Stimulated activated CD4-positive, alpha-beta T cell treated with anti-CD3 and anti-CD28 coated beads, Interleukin-1b, Interleukin-23, amount 100 ng/mL, for 1 hour (primary cell): ENCODE measurements at places on chromosomes 1 and 21.

- DNase-seq, result no peak
Observed at GRCh38 chr1:117250061-117250606, 39.4 kb upstream of the VTCN1 start.

DNA sequence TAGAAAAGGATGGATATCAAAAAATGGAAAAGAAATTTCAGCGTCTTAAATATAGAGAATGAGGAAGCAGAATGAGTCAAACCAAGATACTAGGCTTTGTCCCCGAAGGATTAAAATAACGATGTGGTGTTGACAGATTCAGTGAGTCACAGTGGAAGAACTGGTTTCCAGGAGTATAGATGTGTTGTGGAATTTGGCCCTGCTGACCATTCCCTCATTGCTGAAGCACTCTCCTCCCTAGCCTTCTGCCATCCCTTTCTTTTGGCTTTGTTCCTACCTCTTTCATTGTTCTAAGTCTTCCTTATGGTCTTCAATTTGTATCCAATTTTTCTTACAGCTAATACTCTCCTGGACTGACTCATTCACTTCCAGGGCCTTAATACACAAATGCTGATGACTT is 23.1 kb upstream of the USP25 start:
- DNase-seq, result no peak

DNA sequence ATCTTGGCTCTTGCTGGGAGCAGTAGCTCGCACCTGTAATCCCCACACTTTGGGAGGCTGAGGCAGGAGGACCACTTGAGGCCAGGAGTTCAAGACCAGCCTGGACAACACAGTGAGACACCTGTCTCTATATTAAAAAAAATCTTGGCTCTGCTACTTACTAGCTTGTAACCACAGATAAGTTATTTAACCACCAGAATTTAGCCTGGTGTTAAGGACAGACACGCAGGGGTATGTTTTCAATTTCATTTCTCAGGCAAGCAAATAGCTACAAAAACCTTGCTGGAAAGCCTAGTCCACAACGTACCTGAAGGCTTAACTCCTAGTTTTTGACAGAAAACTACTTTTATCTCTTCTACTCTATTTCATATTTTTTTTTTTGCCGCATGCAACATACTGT is 24.8 kb upstream of the GFI1 start:
- DNase-seq, result no peak

- no peak for DNase-seq
Observed at GRCh38 chr1:47618222-47618720, 180.4 kb downstream of the FOXD2 start.

DNA sequence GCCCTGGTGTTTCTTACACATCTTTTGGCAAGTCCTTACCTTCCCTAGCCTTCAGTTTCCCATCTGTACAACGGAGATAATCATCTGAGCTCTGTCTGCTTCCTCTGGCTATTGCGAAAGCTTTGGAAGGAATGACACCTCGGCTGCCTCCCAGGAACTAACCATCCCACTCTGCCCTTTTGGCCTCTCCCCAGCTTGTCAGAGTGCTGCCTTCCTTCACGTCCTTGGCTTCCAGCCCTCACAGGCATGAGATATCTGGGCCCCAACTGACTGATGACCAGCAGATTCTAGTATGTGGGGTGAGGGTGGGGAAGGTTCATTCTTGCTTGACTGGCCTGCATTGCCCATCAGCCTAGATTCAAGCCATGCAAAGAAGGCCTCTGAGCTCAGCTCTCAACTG is 253.1 kb upstream of the FGGY start:
- DNase-seq, result no peak

DNA sequence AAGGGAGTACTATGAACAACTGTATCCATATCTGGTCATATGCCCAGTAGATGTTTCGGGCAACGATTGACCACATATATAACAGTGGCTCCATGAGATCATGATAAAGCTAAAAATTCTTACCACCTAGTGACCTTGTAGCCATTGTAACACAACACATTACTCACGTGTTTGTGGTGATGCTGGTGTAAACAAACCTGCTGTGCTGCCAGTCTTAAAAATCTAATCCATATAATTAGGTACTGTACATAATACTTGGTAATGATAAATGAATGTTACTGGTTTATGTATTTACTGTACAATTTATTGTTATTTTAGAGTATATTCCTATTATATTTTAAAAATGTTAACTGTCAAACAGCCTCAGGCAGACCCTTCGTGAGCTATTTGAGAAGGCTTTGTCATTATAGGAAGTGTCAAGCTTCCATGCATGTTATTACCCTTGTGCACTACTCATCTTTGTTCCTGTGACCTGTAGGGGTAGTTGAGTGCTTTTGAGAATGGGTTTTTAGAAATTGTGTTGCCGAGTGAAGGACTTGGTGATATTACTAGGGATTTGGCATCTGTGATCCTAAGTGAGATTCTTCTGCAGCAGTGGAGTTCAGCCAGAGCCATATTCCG is 23.6 kb downstream of the DIP2A start:
- DNase-seq, result no peak

GRCh38 chr1:217674028-217674729 is 43.0 kb downstream of the SPATA17 start:
- DNase-seq, result no peak

DNA sequence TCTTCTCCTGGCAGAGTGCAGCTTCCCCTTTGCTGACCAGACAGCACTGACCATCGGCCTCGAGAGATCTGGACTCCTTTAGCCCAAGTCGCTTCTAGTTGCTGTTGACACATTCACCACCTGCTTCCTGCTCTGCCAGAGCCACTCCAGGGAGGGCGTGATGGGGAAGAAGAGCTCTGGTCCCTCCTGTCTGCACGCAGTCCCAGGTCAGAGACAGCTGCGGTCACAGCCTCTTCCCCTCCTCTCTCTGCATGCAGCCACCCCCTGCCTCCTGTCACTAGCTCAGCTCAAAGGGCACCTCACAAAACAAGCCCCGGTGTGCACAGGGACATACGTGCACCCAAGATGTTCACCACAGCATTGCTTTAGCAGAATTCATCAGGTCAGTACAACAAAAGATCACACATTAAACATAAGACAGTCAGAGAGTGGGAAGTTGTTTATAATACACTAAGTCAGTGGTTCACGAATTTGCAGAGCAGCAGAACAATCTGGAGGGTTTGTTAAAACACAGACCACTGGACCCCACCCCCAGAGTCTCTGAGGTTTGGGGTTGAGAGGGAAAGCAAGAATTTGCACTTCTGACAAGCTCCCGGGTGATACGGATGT is 132.9 kb downstream of the SYF2 start:
- DNase-seq, result no peak

DNA sequence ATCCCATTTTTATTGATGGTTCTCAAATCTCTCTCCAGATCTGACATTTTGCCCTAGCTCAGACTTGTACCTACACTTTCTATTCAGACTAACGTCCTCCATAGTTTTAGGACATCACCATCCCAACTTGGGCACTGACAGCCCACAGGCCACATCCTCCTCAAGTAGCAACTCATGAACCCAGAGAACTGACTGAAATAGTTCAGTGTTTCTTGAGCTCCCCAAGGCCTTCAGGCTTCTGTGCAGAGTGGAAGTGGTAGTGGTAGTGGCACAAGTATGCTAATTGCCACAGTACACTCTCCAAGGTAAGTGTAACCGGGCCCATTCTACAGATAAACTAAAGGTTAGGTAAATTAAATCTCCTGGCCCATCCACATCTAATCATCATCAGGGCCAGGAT is 112.6 kb downstream of the SLC45A1 start:
- DNase-seq, result no peak

DNA sequence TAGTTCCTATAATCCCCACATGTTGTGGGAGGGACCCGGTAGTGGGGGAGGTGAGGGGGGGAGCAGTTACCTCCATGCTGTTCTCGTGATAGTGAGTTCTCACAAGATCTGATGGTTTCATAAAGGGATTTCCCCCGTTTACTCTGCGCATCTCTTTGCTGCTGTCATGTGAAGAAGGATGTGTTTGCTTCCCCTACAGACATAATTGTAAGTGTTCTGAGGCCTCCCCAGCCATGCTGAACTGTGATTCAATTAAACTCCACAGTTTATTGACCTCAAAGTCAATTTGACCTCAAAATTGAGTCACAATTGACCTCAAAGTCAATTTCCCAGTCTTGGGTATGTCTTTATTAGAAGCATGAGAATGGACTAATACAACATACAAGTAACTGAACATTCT is 19.7 kb downstream of the DPH5 start:
- DNase-seq, result no peak

- DNase-seq, result no peak
Observed at GRCh38 chr1:197320991-197321531, 53.0 kb downstream of the CRB1 start.

GRCh38 chr1:155884031-155884960 is 24.9 kb downstream of the SYT11 start:
- DNase-seq, result no peak

DNA sequence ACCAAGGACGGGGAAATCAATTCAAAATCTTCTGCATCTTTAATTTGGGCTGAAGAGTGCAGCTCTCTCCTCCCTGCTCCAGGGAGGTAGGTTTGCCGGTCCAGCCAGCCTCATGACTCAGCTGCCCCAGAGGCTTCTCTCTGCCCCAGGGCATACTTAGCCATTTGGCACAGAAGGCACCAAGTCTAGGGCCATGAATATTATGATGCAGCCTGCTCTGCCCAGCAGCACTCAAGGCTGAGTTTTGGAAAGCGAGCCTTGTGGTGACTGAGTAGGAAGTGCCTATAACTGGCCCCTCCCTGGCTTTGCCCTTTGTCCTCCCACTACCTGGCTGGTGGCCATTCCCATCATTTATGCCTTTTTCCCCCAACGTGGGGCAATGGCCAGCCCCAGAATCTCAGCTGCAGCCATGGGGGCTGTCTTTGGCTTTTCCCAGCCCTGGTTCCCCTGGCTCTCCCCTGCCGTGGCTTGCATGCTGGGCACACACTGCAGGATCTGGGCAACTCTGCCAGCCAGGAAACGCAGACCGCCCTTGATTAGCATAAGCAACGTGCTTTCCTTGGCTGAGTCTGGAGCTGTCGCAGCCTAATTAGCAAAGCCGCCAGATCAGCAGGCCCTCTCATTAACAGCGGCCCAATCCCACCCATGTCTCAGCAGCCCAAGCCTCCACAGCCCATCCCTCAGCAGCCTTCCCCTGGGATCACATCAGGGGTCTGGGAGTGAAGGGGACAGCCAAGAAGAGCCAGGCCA is 258.6 kb upstream of the TMEM51 start:
- no peak for DNase-seq

GRCh38 chr1:59183749-59184317 is 113.1 kb upstream of the FGGY start:
- DNase-seq, result no peak

- DNase-seq, result no peak
Observed at GRCh38 chr1:22712502-22713271, 2.0 kb downstream of the EPHB2 start.

DNA sequence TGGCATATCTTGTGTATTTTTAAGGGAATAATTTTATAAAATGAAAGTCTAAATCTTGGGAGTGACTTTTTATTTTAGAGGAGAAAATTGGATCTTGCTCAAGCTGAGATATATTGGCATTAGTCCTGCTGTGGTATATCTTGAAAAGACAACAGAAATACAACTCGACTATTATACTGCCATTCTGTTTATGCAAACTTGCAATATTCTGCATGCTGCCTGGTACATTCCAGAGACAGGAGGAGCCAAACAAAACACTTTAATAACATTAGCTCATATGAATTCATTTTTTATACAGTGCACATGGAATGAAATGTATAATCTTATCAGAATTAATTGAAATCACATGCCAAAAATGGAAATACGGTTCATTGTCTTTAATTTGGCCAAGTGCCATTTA is 176.0 kb upstream of the NRIP1 start:
- DNase-seq, result no peak

DNA sequence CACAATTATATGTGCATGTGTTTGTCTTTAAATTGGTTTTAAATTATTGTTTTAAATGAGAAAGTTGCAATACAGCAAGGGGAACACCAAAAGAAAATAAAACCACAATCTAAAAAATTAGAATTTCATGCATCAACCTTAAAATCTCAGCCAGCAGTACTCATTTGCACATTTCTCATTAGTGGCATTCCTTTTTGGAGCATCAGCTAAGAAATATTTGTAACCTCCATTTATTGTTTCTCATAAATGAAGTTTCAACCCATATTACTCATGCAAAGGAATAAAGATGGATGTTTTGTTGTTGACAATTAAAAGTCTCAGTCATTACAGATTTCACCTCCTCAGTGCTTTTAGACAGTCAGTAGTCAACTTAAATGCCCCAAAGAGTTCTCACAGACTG is 160.1 kb downstream of the TBX15 start:
- DNase-seq, result no peak

DNA sequence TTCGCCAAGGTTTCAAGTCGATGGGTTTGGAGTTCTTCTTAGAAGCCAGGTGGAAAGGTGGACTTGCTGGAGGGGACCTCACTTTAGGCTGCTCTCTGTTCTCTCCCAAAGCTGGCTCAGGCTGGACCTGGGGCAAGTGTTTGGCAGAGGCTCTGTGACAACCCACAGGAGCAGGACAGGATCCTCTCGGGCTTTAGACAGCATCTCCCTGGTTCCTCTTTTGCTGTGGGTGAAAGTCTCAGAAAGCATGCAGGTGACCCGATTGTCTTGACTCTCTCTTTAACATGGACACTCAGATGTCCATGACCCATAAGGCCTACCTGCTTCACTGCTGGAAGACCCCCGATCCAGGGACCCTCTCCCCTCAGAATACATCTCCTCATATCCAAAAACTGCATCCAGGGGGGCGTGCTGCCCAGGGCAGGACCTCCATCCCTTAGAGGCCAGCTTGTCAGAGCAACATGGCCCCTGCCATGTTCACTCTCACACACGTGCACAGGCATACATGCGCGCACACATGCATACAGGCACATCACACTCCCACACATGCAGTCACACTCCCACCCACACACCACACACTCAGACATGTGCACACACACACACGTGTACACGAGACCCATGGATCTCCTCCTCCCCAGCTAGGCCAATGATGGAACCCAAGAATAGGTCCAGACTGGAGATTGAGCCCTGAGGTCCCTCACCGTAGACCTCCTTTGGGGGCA is 21.3 kb downstream of the MRPL37 start:
- DNase-seq, result no peak
